H54 (cell line): ENCODE measurements at places on chromosomes 3 and 15.

GRCh38 chr15:77075528-77075927 is 4.6 kb upstream of the TSPAN3 start:
- peak; percentile 45 for DNase-seq

DNA sequence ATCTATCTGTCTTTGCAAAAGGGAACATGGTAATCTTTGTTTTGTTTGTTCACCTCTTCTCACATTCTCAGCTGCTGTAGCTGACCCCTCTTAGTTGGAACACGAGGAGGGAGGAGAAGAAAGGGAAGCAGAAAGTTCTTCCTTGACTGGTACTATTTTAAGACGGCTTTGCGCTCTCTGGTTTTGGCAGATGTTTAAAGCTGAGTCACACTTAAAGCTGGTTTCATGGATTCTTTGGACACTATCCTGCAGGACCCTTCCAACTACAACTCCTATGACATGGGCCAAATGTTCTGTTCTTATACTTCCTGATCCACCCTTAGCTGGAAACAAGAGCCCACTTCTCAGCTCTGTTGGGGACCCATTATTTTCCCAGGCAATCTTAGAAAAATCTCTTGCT is 40.6 kb upstream of the FXR1 start:
- DNase-seq = no peak

- DNase-seq = no peak
These were observed 136.7 kb upstream of the CHRM5 start for GRCh38 chr15:33831646-33832045.

DNA sequence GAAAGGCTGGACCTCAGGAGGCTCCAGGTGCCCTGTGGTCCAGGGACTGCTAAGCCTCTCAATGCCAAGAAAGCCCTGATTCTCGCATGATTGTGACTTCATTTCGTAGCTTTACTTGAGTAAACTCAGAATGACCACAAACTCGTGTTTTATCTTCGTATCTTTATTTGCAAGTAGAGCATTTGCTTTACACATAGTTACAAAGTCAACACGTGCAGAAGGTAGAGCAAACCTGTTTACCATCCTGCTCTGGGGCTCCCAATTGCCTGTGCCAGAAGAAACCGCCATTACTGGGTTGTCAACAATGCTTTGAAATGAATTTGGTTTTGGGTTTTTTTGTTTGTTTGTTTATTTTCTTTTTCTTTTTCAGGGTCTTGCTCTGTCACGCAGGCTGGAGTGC is 5.8 kb upstream of the MESP1 start:
- DNase-seq = no peak

GRCh38 chr3:49495023-49495422 is 25.0 kb downstream of the DAG1 start:
- no peak for DNase-seq

- DNase-seq = no peak
These were observed 354.6 kb downstream of the GAP43 start for GRCh38 chr3:115977866-115978265.

- DNase-seq = no peak
These were observed 140.6 kb upstream of the ABHD17C start for GRCh38 chr15:80554560-80554959.

DNA sequence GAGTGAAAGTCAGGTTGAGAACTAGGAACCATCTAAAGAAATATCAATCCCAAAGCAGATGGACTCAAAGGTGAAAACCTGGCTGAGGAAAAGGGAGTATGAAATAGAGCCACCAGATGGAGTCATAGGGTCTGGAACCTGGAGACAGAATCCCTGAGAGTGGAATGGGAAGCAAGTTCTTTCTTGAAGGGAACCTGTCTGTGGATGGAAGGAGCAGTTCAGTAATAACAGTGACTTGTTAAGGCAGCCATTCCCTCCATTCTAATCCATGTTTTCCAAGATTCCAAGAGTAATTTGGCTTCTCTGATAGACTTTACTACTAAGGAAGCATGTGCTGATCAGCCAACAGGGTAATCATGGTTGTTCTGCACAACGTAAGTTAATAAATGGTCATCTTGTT is 22.5 kb upstream of the AQP9 start:
- no peak for DNase-seq

- DNase-seq = peak; percentile 67
These were observed 2.2 kb upstream of the GRAMD2A start for GRCh38 chr15:72199721-72200212.

DNA sequence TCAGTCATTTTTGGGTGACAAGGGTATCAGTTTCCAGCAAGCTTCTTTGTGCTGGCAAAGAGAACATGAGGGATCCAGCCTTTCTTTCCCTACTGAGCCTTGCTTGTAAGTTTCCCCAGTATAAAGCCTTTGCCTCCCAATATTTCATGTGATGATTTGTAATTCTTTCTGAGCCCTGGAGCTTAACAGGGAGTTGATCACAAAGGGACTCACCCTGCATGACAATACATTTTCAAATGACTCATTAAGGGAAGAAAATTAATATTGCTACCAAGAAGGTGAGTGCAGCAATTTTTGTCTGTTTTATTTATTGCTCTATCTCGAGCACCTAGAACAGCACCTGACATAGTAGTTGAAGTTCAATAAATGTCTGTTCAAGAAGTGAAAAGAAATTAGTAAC is 27.7 kb downstream of the OXSM start:
- no peak for DNase-seq

DNA sequence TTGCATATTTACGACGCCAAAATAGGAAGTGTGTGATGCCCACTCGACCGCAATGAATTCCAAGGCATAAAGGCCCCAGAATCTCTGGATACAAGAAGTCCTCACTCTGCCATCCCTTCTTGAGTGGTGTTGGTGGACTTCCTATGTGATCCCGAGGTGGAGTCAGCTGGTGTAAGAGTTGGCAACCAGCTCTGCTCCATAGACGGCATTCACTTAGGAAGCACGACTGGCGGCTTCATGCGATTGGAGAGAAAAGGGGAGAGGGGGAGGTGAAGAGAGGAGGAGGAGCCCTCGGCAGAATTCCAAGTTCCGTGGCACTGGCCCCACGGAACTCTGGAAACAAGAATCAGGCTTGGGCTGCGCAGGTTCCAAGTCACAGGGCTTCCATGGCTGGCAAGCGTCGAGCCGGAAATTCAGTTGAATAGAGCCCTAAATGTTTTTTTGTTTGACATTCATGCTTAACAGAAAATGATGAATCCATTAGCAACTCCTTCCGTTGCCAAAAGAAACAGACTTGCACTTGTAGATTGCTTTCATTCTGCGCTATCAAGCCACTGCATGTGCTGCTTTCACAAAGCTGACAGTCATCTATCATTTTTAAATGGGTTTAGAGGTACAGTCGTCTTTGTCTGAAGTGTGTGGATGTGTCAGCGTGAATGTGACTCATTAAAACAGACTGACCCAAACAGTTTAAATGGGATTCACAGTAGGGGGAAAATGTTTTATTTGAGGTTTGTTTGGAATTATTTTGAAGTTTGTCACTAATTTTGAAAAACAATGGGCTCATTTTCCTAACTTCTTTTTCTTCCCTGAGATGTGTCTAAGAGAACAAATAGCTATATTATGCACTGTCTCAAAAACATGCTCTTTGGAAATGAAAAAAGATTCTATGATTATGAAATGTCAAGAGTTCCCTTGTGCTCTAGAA is 428.3 kb upstream of the ATP11B start:
- peak; percentile 30 for DNase-seq

GRCh38 chr3:170180079-170180907 is 1.2 kb downstream of the PHC3 start:
- no peak for DNase-seq

DNA sequence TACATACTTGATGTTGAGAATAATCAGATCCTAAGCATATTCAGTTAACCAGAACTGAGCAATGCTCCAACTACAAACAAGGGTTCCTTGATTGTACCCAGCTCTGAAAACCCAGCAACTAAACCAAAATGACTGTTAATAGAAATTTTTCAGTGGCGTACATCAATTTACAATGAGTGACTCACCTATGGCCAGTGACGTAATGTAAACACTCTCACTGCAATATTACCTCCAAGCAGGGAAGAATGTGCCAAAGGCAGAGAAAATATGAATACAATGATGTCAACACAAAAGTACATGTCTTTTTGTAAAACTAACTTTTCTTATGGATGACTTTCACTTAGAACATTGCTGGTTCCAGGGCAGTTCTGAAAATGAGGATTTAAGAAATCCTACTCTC is 611.3 kb downstream of the EDEM1 start:
- DNase-seq = no peak

GRCh38 chr3:66195347-66195783 is 25.4 kb upstream of the SLC25A26 start:
- DNase-seq = no peak

DNA sequence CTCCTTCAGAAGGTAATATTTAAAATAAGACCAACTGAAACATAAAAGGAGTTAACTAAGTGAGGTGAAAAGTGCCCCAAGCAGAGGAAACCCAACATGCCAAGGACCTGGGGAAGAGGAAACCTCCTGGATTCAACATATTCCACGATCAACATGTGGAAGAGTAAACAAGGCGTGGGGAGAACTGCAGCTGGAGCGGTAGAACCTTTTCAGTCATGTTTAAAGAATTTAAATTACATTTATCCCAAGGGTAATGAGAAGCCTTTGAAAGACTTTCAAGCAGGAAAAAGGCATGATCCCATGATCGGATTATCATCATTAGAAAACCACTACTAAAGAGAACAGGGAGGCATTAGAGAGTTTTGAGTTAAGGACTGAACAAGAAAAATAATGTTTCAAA is 330.7 kb downstream of the FHIT start:
- DNase-seq = no peak

GRCh38 chr3:72398781-72399180 is 449.5 kb downstream of the SHQ1 start:
- DNase-seq = no peak

DNA sequence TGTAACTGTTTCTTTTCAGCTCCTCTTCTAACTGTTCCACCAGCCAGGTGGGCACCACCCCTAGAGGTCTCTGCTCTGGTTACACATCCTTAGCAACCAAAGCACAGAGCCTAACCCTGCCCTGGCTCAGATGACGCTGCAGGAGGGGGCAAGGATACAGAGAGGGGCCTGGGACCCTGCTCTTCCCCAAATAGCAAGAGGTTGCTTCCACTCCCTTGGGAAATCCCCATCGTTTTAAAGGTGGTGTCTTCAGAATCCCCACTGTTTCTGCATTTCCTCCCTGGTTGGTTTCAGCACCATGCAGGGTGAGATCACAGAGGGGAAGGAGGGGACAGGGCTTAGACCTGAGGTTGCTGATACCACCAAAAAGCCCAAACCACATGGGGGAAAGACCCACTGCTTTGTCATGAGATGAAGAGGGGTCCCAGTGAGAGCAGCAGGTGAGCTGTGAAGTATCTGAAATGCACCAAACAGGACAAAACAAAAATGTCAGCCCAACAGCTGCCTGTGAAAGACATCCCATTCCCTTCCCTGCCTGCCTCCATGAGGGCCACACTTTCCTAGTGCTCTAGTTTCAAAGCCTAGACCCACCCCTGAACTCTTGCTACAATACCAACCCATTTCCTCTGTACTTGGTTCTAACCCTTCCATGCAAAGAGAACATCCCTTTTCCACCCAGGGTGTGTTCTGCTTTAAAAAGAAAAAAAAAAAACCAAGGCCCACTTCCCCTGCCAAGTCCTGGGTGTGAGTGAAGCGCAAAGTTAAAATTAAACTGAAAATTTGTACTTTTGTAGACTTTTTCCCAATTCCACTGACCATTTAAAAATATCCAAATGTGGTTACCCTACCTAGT is 29.0 kb downstream of the ANP32A start:
- no peak for DNase-seq

DNA sequence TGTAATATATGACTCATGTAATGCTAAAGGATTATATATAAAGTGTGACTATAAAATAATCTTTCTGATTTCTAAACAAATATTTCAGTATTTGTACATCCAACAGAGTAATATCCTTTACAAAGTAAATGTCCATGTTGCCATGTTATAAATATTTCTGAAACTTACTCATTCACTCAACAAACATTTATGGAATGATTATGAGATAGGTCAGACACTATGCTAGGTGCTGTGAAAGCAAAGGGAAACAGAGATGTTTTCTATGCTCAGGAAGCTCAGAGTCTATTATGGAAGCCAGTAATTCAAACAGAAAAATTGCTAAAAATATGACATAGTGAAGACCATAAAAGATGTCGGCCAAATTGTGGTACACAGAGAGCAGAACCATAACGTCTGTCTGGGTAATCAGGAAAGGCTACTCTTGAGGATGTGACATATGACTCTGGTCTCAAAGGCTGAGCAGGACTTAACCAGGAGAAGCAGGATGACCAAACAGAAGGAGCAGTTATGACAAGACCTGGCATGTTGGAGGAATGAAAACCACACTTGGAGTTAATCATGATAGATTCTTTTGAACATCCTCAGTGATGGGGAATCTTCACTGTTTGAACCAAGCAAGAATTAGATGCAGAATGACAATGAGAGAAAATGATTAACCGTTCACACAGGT is 39.0 kb upstream of the MYO5C start:
- DNase-seq = no peak

GRCh38 chr3:144351011-144351410 is 379.4 kb downstream of the DIPK2A start:
- no peak for DNase-seq

DNA sequence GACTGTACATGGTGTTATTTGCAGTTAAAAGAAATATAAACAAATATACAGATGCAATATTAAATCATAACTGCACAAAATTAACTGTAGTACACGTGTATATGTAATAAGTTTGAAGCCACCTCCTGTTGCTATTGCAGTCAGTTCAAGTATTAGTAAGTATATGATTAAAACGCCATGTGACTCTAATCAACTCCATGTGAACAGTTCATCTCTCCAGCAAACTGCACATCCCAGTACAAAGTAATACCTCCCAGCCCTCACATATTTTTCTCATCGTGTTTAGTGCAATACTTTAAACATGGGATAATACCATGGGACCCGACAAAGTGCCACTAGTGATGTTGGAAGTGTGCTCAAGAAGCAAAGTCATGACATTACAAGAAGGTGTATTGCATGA is 34.6 kb downstream of the PDCD10 start:
- DNase-seq = no peak

DNA sequence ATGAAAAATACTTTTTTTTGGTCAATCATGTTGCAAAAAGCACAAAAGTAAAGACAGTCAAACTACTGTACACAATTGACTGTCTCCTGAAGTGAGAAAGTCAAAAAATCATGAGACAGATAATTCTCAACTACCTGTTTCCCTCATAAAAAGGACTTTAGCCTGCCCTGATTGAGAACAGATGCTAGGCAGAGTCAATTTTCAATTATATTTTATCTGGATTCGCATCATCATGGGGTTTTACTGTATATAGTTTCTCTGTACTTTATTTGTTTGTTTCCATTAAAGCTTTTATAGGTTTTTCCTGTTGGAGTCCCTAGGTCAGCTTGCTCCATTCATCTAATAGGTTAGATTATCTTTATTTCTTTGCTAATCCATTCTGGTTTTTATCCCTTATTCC is 53.8 kb downstream of the ECT2 start:
- DNase-seq = no peak

GRCh38 chr15:101091080-101092017 is 160.5 kb downstream of the CHSY1 start:
- DNase-seq = peak; percentile 45

- no peak for DNase-seq
These were observed 136.4 kb downstream of the MAGI1 start for GRCh38 chr3:65902304-65902793.
